ENCODE measurements at places on chromosomes 1 and 21.

GRCh38 chr1:181011301-181012202, 11.1 kb downstream of the STX6 start:
- no peak for DNase-seq

DNA sequence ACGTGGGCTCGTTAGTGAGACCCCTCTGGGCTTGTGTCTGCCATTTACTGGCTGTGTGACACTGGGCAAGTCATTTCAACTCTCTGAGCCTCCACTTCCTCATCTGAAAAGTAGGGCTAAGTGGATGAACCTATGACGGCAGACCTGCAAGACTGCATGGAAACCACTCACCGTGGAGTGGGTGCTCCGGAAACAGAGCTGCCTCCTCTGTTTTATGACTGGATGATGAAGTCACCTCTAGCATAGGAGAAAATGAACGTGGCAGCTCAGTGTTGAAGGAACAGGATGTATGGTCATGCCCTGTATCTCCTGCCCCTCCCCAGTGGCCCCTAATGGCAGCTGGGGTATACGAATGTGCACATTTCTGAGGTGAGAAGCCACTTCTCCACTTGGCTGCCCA, 40.5 kb downstream of the STPG1 start:
- no peak for DNase-seq

DNA sequence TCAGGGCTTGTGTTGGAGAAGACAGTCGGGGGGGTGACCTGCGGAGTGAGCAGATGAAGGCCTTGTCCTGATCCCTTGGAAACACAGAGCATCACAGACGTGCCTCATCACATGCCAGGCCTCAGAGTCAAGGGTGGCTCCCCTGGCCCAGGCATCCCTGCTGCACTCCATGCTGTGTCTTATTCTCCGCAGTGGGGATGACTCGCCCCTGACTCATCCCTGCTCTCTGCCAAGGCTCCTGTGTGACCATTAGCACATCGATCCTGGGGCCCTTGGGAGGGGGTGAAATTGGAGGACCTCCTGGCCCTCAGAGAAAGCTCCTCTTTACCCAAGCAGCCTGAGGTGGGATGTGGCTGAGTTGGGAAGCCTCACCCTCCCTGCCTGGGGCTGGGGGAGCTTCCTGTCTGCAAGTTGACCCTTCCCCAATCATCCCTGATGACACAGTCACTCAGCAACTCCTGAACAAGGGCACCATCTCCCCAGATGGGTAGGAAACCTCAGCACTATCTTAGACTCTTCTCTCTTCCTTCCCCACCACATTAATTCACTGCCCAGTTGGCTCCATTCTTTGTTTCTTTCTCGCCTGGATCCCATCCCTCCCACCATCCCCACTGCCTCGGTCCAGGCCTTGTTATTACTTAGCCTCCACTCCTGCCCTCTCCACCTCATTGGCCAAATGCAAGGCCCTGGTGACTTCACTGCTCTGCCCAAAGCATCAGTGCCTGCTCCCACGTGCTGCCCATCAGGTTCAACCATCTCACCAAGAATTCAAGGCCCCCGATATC, 74.6 kb downstream of the CAMK2N1 start:
- DNase-seq, result no peak

DNA sequence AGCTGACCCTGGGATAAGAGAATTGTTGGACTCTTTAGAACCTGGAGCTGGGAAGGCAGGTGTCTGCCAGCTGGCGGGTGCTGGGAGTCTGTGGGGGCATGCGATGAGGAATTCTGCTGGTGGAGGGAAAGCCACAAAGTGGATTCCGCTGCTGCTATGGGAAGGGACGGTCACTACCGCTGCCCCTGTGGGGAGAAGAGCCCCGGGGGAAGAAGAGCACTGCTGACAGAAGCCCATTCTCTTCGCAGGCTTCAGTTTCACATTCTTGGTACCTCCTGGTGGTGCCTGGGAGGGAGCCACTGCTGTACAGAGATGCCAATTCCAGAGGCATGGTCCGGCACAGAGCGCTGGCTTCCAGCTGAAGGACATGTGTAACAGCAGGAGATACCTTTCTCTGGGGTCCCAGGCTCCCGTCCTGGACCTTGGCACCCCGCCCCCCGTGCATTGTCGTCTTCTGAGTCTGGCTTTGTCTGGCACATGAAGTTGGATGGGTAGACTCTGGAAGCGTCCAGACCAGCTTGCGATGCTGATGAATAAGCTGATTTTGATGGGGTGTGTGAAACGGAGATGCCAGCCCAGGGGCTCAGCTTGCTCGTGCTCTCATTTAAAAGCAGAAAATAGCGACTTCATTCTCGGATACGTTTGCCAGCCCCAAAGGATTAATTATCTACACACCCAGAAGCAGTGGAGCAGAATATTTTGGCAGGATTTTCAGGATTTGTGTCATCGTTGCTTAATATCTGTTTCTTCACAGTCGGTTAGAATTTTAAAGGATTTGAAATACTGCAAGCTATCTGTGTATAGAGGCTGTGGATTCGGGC, 13.2 kb downstream of the PDXK start:
- no peak for DNase-seq

DNA sequence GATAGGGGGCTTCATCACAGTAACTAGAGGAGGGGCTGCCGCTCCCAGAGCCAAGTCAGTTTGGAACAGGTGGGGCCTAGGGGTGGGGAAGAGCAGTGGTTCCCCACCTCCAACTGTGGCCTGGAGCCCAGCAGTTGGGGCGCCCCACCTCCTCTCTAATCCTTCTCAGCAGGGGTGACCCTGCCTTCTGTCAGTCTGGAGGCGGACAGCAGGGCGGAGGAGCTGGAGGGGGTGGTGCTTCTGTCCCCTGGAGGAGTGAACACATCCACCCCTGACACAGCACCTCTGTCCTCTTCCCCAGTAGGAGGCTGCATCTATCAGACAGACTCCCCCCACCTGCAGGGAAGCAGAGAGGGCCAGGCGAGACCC, 73.8 kb downstream of the MRPL37 start:
- no peak for DNase-seq

DNA sequence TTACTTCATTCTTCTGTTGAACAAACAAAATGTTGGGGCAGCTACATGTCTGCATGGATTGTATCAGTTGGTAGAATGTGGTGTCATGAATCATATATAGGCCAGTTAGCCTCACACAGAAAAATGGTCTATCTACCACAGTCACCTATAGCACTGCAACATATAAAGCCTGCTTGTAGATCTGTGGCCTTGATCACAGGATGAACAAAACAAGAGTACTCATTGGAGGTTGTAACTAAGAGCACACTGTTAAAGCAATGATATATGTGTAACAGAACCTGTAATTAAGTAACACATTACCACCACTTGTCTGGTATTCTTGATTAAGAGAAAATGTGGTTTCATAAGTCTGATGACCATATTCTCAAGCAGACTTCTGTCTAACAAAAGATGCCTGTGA, 167.3 kb upstream of the SGIP1 start:
- no peak for DNase-seq

GRCh38 chr21:35645991-35646390, 414.3 kb downstream of the SETD4 start:
- no peak for DNase-seq

DNA sequence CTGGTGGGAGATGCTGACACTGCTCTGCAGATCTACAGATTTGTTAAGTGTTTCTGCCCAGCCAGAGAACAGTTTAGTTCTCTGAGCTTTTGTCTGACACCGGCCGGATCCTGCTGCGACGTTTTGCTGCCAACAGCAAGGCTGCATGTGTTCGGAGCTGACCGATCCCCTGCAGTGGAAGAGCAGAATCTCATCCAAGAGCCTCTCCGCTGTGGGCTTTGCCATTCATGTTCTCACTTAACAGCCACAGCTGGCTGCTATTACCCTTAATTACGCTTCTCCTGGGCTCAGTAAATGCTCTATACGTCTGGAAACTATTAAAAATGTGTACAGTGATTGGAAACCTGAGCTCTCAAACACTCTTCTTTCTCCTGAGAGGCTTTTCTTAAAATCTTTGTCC, 105.3 kb downstream of the BCAR3 start:
- DNase-seq, result peak; percentile 43

DNA sequence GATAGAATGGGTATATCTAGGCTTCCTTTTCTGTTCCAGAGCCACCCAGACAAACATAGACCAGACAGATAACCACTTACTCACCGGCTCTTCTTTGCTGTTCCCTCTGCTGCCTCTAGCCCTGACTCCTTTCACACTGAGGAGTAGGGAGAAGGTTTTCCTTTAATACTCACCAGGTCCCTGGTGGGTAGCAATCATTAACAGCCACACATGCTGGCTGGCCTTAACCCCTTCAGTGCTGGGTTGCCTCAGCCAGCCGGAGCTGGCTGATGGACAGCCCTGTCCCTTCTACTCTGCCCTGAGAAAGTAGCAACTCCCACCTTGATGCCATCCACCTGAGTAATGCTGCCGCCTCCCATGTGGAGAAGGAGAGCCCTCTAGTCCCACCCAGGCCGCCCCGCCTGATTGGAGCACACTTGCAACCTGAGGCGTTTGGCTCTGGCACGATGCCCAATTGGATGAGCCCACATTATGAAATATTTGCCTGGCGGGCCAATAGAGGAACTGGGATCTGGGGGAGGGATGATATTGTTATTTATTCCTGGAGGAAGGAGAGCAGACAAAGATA, 71.6 kb downstream of the PLEKHA6 start:
- peak; percentile 93 for DNase-seq

- DNase-seq, result peak; percentile 83
Measured at GRCh38 chr1:1079408-1080121, 5.5 kb upstream of the RNF223 start.

DNA sequence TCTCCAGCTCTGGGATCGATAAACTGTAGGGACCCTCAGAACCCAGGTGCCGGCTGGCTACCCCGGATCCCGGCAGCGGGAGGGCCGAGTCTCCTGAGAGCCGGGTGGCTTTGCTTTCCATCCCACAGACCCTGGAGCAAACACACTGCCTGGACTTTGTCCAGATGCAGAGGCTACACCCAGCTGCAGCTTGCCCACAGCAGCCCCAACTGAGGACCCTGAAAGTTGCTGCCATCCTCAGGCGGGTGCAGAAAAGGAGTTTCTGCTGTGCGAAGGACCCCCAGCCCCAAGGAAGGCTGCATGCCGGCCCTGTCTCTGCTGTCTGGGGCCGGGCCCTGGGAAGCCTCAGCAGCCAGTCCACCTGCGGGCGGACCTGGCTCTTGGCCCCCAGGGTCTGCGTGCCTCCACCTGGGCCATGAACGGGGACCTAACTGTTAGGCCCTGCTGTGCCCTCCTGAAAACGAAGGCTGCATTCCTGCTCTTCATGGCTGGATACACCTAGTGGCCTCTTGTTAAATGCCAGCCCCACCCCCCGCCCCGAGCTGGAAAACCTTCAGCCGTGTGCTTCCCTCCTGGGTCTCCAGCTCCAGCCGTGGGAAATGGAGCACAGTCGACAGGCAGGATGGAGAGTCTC, 97.5 kb upstream of the ARHGEF16 start:
- DNase-seq, result no peak

- DNase-seq, result peak; percentile 11
Measured at GRCh38 chr1:109239409-109240068, 9.8 kb upstream of the CELSR2 start.

- DNase-seq, result no peak
Measured at GRCh38 chr1:88742531-88742930, 58.5 kb downstream of the PKN2 start.

DNA sequence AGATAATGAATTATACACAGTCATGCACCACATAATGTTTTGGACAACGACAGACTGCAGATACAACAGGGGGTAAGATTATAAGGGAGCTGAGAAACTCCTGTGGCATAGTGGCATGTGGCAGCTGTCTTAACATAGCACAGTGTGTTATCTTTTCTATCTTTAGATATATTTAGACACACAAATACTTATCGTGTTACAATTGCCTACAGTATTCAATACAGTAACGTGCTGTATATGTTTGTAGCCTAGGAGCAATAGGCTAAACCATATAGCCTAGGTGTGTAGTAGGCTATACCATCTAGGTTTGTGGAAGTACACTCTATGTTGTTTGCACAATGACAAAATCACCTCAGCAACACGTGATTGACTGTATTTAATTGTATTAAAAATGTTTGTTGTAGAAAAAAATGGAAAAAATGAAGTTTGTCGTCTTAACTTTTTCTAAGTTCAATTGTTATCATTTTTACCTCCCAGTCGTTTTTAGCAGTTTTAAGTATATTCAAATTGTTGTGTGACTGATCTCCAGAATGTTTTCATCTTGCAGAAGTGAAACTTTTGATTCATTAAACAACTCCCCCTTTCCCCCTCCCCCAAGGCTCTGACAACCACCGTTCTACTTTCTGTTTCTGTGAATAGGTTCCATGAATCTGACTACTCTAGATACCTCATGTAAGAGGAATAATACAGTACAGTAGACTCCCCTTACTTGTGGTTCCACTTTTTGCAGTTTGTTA, 351.0 kb upstream of the B3GALT2 start:
- DNase-seq, result no peak

GRCh38 chr1:28835237-28835650, 23.3 kb downstream of the OPRD1 start:
- DNase-seq, result no peak

- DNase-seq, result no peak
Measured at GRCh38 chr1:57934745-57935144, 510.9 kb upstream of the DAB1 start.

DNA sequence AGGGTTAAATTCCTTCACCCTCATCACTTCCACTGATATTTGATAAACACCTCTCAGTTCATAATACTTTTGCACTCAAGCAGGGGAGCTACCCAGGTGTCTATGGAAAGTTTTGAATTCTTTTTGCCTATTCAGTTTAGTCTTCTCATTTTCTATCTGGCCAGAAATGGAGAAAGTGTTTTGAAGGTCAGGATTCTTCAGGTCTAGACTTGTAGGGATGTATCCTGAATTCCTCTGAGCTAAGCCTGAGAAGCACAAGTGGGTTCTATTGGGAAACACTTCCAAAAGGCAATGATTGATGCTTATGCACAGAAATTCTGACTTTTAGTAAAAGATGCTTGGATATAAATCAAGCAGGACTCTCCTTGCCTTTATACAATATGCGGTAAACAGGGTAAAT, 217.8 kb upstream of the HOOK1 start:
- DNase-seq, result no peak

DNA sequence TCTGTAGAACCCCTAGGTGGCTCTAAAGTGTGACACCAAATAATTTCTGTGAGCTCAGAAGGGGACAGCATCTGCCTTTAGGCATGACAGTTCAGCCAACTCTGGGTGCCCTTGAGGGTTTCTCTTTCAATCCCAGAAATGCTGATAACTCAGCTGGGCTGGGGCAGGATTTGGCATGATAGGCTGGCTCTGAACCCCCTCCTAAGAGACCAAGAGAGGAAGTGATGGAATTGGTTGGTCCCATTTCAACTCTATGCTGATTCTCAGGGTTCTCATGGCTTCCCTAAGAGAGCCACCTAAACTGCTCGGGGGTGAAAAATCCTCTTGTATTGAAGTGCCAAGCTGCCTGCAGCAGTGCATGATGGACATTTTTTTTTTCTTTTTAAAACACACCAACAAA, 28.5 kb upstream of the TMEM39B start:
- DNase-seq, result no peak
